ENCODE measurements at places on chromosomes 2 and 18.

DNA sequence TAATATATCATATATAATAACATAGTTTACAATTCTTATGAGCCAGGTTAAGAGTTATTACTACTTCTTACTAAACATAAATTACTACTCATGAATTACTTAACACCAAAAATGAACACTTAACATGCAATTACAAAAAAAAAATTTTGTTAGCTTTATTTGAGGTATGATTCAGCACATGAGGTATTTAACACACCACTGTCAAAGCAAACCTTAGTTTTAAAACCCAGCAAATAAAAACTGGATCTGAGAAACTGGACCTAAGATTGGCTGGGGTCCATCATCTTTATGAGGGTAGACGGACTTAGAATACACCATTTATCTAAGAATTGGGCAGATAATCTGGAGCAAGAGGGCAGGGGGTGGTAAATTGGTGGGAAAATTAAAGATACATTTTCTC lies 81.8 kb upstream of the CREB1 start:
- no peak for DNase-seq

- DNase-seq, result no peak
Observed at GRCh38 chr2:150214626-150215025, 272.8 kb downstream of the RND3 start.

- DNase-seq, result no peak
Observed at GRCh38 chr18:26456070-26456491, 92.3 kb downstream of the KCTD1 start.

- no peak for DNase-seq
Observed at GRCh38 chr2:67923696-67924095, 139.1 kb downstream of the C1D start.

- DNase-seq, result peak; percentile 49
Observed at GRCh38 chr2:234496835-234497593, at the start of gene ARL4C. Gene ARL4C, minus strand, starts transcription at chr2:234497081. Its CDS starts 495 bp downstream, at chr2:234496586.

DNA sequence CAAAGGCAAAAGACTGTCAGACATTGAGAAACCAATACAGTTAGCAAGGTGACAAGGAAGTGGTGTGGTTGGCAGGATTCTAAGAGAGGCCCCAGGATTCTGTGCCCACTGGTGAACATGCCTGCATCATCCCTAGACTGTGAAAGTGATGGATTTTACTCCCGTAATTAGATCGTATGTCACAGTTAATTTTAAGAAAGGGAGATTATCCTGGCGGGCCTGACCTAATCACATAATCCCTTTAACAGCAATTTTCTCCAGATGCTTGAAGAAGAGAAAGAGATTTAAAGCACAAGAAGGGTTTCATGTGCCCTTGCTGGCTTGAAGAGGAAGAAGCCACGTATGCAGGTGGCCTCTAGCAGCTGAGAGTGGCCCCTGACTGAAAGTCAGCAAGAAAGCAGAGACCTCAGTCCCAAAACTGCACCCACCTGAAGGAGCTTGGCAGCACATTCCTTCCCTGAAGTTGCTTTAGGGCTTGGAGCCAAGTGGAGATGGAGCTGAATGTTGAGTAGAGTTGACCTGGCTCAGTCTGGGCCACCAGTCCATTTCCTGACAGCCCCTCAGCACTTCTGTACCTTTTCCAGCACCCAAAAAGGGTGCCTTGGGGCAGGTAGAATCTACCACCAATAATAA lies 49.1 kb downstream of the GTF3C3 start:
- DNase-seq, result no peak

DNA sequence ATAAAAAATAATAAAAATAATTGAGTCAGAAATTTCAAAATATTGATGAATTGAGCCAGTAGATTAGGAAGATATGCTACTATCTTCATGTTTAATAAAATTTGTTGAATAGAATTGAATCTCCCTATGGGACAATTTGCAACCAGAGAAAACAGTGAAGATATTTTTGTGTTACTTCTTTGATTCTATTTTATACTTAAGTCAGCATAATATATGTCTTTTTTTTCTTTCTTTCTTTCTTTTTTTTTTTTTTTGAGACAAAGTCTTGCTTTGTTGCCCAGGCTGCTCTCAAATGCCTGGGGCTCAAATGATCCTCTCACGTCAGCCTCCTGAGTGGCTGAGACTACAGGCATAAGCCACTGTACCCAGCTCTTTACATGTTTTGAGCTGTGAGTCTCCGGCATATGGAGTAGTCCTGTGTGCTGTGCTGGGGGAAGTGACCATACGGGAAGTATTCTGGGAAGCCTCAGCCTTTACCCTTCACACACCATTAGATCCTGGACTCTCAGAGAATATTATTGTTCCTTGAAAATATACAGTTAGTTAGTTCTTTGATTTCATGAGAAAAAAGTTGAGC lies 13.8 kb upstream of the IAH1 start:
- DNase-seq, result no peak

GRCh38 chr2:4354164-4354563 lies 650.8 kb downstream of the DCDC2C start:
- no peak for DNase-seq

- no peak for DNase-seq
Observed at GRCh38 chr2:56519806-56520205, 336.0 kb downstream of the CCDC85A start.

GRCh38 chr18:37219257-37219656 lies 346.3 kb downstream of the CELF4 start:
- no peak for DNase-seq

GRCh38 chr2:239599299-239599698 lies 198.5 kb upstream of the HDAC4 start:
- no peak for DNase-seq

DNA sequence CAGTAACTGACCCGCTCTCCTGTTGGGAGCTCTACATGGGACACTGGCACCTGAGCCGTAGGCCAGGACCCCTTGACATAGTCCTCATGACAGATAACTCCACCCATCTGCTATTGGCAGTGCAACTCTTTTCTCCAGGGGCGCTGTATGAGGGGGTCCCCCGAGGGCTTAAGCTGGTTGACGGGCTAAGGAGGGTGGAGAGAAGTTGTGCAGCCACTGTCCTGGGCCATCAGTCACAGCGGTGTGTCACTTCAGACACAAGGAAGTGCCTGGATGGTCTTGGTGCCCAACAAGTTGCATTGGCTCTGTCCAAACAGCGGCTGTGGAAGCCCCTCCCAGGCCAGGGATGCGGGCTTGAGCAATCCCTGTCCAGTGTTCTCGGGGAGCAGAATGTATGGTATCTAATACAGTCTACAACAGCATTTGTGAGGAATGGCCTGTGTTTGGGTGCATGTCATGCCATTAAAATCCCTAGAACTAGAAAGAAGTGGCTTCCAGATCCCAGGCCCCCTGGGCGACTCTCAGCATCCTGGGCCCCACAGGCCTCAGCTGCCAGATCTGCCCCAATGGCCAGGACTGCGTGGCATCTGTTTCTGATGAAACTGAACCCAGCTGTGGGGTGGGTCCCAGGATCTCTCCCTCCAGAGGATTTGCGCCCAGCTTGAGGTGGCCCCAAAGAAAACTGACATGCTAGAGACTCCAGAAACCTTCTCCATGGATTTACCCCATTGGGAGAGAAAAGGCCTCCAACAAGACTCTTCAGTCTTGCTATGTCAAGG lies 23.3 kb downstream of the TTC32 start:
- no peak for DNase-seq

- DNase-seq, result peak; percentile 19
Observed at GRCh38 chr2:26243470-26244308, 743 bp downstream of the HADHA start.
